ENCODE measurements at places on chromosomes 3 and 15.

DNA sequence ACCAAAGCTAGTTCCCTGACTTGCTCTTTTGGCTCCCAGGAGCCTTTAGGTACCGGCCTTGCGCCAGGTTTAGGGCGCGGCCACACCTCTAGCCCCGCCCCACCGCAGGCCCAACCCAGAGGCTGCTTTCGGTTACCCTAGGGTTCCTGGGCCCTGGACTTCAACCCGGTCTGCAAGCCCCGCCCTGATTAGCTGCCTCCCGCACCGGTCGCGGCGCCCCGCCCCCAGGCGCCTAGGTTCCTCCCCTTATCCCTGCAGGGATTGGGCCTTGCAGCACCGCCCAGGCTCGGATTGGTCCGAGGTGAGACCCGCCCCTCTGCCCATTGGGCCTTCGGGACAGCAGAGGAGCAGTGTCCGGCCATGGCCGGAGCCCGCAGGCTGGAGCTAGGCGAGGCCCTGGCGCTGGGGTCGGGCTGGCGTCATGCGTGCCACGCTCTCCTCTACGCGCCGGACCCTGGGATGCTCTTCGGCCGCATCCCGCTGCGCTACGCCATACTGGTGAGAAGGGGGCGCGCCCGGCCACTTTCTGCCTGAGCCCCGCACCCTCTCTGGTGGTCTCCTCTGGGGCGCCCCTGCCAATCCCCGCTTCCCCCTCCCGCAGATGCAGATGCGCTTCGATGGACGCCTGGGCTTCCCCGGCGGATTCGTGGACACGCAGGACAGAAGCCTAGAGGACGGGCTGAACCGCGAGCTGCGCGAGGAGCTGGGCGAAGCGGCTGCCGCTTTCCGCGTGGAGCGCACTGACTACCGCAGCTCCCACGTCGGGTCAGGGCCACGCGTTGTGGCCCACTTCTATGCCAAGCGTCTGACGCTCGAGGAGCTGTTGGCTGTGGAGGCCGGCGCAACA is at the start of gene NUDT16:
NUDT16 (plus strand) TSS at position 330 of the 847 bp plus-strand sequence; CDS start at position 361, 31 bp downstream.
- no peaks in the 10 kb centered on the region for H3K36me3 ChIP-seq
- no peaks in the 10 kb centered on the region for H3K27me3 ChIP-seq
- H3K4me3 ChIP-seq: peak within 1 kb of the TSS; percentile 93
- H3K27ac ChIP-seq: peak within 1 kb of the TSS; percentile 97
- peaks cover 38% of the 10 kb centered on the region for H3K4me1 ChIP-seq
- peak; percentile 98 for DNase-seq

- H3K4me1 ChIP-seq: no peaks in the 10 kb centered on the region
- no peaks in the 10 kb centered on the region for H3K27me3 ChIP-seq
- no peak overlapping the region for H3K27ac ChIP-seq
- no peak overlapping the region for H3K4me3 ChIP-seq
- no peak for DNase-seq
These were observed 49.7 kb upstream of the USP3 start for GRCh38 chr15:63454503-63455211.

DNA sequence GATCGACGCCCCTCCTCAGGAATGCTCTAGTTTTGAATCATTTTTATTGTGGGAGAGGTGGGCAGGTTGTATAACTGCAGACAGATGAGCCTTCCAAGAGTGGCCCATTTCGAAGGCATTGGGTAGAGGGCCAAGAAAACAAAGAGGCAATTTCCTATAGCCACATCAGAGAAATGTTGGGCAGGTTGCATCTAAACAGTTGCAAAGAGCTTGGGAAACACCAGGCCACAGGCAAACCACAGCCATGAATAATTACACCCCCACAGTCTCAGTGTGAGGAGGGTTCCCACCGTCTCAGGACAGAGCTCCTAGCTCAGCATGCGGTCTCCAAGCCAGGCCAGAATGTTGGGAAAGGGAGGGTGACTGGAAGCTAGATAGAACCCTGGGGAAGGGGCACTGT is 257.3 kb downstream of the ABHD5 start:
- H3K4me3 ChIP-seq: no peak overlapping the region
- DNase-seq: no peak
- no peak overlapping the region for H3K27ac ChIP-seq
- H3K4me1 ChIP-seq: no peaks in the 10 kb centered on the region
- no peaks in the 10 kb centered on the region for H3K27me3 ChIP-seq
- H3K36me3 ChIP-seq: no peaks in the 10 kb centered on the region

DNA sequence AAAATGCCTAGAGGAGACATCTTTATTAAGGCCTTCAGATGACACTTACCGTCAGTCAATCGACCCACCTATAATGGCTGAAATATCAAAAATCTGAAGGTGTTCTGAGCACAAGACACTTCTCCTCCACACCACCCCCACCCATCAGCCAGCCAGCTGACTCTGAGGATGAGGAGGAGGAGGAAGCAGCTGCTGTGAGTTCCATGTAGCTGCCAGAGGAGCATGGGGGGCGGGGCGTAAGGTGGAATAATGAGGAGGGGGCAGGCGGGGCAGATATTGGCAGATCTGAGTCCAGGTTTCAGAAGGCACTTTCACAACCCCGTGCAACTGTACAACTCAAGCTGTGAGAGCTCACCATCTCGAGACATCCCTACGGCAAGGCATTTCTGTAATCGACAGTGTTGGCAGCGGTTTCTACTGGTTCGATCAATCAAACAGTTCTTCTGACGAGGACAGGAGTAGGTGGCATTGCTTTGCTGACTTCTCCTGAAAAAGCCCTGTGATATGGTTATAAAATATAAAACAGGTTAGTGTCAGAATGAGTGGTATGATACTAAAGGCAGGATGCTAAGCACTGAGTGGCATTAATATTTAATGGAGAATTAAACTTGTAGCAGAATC is 35.4 kb upstream of the ICE2 start:
- no peaks in the 10 kb centered on the region for H3K4me1 ChIP-seq
- no peaks in the 10 kb centered on the region for H3K27me3 ChIP-seq
- DNase-seq: no peak

DNA sequence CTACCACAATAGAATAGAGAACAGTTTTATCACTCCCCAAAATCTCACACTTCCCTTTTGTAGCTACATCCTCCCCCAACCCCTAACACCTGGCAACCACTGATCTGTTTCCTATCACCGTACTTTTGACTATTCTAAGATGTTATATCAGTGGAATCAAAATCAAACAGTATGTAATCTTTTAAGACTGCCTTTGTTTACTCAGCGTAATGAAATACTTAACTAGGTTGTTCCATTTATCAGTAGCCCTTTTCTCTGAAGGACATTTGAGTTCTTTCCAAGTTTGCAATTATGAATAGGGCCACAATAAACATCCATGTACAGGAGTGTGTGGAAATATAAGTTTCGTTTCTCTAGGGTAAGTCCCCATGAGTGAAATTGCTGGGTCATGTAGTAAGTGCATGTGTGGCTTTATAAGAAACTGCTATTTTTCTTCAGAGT is 372.3 kb downstream of the SV2B start:
- no peak overlapping the region for H3K4me3 ChIP-seq
- no peak for DNase-seq
- no peak overlapping the region for H3K27ac ChIP-seq
- H3K27me3 ChIP-seq: no peaks in the 10 kb centered on the region

GRCh38 chr3:108552267-108553159 is 36.7 kb downstream of the CIP2A start:
- no peak overlapping the region for H3K4me3 ChIP-seq
- no peaks in the 10 kb centered on the region for H3K36me3 ChIP-seq
- no peaks in the 10 kb centered on the region for H3K27me3 ChIP-seq
- no peaks in the 10 kb centered on the region for H3K4me1 ChIP-seq

- no peaks in the 10 kb centered on the region for H3K36me3 ChIP-seq
- no peak for DNase-seq
- H3K27me3 ChIP-seq: no peaks in the 10 kb centered on the region
- no peaks in the 10 kb centered on the region for H3K4me1 ChIP-seq
These were observed 87.8 kb downstream of the ASB7 start for GRCh38 chr15:100690032-100690794.

DNA sequence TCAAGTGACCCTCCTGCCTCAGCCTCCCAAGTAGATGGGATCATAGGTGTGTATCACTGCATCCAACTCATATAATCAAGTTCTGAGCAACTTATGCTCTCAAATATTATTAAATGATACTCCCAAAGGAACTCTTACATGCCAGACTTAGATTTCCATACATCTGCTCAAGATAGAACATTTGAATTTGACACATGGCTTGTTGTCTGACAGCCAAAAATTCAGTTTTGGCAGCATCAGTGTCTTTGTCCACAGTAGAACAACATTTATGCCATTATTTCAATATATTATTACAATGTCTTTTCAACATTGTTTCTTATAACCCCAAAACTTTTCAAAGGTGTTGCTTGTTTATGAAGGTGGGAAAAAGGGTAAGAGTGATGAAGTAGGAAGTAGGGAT is 116.2 kb downstream of the SUCNR1 start:
- no peak overlapping the region for H3K4me3 ChIP-seq
- no peak for DNase-seq
- no peaks in the 10 kb centered on the region for H3K27me3 ChIP-seq
- no peaks in the 10 kb centered on the region for H3K4me1 ChIP-seq
- no peak overlapping the region for H3K27ac ChIP-seq

DNA sequence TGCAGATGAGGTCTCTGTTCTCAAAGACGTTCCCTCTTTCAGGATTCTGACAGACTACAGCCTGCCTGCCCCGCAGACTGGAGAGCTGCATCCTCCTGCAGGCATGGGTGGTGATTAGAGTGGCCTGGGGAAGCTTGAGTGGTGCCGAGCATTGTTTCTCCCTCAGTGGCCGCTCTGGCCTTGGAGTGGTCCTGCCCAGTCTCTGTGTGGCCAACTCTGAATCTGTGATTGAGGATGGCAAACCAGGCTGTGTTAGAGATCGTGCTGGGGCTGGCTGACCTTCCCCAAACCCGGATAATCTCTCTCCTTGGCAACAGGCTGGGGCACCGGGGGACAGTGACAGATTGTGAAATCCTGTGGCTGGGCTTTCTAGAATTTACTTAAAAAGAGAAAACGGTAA is 11.0 kb upstream of the ADCY5 start:
- peaks cover 19% of the 10 kb centered on the region for H3K27me3 ChIP-seq
- DNase-seq: no peak
- H3K27ac ChIP-seq: no peak overlapping the region
- H3K4me3 ChIP-seq: no peak overlapping the region
- no peaks in the 10 kb centered on the region for H3K36me3 ChIP-seq
- H3K4me1 ChIP-seq: no peaks in the 10 kb centered on the region

- H3K4me1 ChIP-seq: no peaks in the 10 kb centered on the region
- H3K27ac ChIP-seq: no peak overlapping the region
- no peaks in the 10 kb centered on the region for H3K36me3 ChIP-seq
- DNase-seq: no peak
These were observed 405.9 kb downstream of the NR2F2 start for GRCh38 chr15:96736384-96736783.

DNA sequence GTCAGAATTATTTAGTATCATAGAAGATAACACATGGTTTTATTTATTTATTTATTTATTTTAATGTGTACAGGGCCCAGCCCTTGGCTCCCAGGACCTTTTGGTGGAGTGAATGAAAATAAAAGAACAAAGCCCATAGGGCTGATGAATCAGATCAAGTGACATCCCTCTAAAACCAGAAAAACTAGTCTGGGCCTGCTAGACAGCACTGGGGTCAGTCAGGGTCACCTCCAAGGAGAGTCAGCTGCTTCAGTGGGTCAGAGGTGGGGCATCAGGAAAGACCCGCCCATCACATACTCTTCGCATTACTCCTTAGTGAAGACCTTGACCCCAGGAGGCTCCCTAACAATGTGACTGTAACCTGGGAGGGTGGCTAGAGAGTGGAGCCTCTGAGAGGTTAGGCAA is 12.8 kb downstream of the PPCDC start:
- H3K27me3 ChIP-seq: no peaks in the 10 kb centered on the region
- no peaks in the 10 kb centered on the region for H3K4me1 ChIP-seq
- H3K4me3 ChIP-seq: no peak overlapping the region
- H3K27ac ChIP-seq: no peak overlapping the region
- no peak for DNase-seq

GRCh38 chr15:42010434-42010833 is 10.4 kb downstream of the PLA2G4E start:
- H3K4me1 ChIP-seq: no peaks in the 10 kb centered on the region
- no peak overlapping the region for H3K27ac ChIP-seq
- H3K27me3 ChIP-seq: no peaks in the 10 kb centered on the region
- no peak overlapping the region for H3K4me3 ChIP-seq

DNA sequence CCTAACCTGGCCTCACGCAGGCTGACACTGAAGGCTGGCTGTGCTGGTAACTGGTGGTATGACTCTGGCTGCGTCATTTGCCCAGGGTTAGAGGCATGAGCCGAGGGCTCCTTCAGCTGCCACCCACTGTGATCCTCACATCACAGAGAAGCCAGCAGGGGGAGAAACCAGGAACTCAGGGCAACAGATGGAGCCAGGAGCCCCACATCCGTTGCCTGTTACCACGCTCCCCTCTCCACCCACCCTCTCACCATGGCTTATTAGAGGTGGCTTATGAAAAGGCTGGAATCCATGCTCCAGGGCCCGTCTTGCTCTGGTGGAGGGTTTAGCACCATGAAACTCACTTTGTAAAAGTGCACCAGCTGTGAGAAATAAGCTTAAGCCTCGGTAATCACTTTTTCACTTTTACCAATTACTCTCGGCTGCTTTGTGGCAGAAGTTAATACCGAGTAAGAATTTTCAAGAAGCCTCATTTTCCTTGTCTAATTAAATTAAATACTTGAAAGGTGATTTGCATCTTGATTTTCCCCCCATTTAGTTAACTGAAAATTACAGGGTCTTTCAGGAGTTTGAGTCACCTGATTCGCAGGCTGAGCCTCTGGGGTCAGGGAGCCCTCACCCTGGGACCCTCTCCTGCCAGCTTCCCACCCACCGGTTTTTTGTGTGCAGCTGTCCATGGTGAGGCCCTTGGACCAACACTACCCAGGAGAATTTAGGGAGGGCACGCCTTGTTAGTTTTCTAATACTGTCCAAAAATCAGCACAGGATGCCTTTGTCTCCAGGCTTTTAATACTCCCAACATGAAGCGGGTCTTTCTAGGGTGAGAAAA is 60.9 kb downstream of the ASB7 start:
- H3K27me3 ChIP-seq: no peaks in the 10 kb centered on the region
- H3K4me1 ChIP-seq: peaks cover 9% of the 10 kb centered on the region
- no peak overlapping the region for H3K4me3 ChIP-seq
- DNase-seq: no peak
- H3K27ac ChIP-seq: no peak overlapping the region

DNA sequence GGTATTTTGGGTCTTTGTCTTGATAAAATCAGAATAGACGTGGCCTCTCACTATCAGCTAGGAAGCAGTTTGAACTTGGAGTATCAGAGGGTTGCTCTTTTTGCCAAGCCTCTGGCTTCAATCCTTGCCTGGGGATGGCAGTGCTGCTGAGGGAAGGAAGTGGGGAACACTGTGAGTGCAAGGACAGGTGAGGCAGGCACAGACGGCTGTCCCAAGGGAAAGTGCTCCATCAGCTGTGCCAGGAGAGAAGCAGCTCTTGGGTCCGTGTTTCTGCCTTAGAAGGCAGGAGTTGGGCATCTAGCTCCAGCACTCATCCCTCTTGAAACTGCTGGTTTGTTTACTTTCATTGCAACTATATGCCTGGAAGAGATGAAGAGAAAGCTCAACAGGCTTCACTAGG is 33.2 kb downstream of the PML start:
- H3K27ac ChIP-seq: no peak overlapping the region
- no peaks in the 10 kb centered on the region for H3K27me3 ChIP-seq
- H3K4me1 ChIP-seq: peaks cover 5% of the 10 kb centered on the region
- peaks cover 6% of the 10 kb centered on the region for H3K36me3 ChIP-seq
- no peak for DNase-seq
- H3K4me3 ChIP-seq: no peak overlapping the region

GRCh38 chr15:101490922-101491733 is 1.6 kb upstream of the PCSK6 start:
- DNase-seq: no peak
- H3K4me1 ChIP-seq: peaks cover 13% of the 10 kb centered on the region
- no peaks in the 10 kb centered on the region for H3K27me3 ChIP-seq
- no peaks in the 10 kb centered on the region for H3K36me3 ChIP-seq
- no peak overlapping the region for H3K27ac ChIP-seq

- no peaks in the 10 kb centered on the region for H3K36me3 ChIP-seq
- no peaks in the 10 kb centered on the region for H3K4me1 ChIP-seq
- H3K4me3 ChIP-seq: no peak overlapping the region
- no peak for DNase-seq
These were observed 88.7 kb downstream of the DUT start for GRCh38 chr15:48419896-48420295.

All from tibial nerve (tissue), 4 donors.